ENCODE measurements at places on chromosomes 3 and 15.

- no peak for DNase-seq
Observed at GRCh38 chr15:74406992-74407705, 26.6 kb downstream of the SEMA7A start.

DNA sequence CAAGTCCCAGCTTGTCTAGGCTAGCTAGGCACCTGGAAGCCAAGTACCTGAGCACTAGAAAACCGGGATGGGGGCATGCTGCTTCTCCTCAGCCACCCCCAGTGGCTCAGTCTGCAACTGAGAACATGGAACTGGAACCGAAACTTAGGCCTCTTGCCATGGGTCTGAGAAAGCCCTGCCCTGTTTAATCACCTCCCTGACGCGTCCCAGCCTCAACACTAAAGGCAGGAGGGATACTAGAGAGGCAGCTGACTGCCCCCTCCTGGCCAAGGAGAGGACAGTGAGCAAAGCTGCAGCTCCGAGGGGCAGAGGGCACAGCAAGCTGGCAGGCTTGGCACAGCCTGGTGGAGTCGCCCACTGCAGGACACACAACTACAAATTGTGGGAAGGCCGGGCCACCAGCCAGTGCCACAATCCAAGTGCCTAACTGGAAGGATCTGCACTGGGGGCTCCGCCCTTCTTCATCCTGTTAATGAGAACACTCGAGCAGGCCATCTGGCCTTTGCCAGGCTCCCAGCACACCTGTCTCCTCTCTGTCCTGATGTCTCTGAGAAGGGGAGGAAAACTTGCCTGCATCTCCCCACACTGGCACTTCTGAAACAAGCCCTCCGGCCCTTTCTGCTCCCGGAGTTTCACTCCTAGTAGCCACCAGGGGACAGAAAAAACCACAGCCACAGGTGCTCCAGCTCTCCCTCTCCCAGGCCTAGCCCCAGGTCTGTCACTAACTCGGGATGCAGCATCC is 53.7 kb downstream of the BDH1 start:
- DNase-seq = peak; percentile 58

DNA sequence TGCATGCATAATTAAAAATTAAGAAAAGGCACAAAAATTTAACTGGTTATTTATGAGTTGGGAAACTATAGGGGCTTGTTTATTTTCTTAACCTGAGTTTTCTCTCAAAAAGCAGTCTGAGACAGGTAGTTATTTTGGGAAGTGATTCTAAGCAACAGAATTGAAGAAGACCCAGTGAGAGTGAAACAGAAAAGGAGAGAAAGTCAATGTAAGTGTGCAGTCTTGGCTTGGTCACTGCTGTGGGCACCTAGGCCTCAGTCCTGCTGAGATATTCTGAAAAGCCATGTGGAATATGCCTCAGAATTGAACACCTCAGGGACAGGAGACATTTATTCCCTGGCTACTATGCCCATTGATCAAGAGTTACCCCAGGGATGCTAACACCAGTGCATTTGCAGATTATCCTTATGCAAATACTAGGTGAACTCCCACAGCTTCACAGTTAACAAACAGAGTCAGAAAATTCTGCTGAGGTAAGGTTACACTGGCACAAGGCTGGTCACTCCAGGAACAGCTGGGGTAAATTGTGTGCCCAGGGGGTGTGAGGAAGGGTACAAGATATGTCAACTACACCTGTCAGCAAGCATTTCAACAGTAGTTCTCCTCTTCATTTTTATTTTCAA is 222.7 kb downstream of the EFHB start:
- no peak for DNase-seq

DNA sequence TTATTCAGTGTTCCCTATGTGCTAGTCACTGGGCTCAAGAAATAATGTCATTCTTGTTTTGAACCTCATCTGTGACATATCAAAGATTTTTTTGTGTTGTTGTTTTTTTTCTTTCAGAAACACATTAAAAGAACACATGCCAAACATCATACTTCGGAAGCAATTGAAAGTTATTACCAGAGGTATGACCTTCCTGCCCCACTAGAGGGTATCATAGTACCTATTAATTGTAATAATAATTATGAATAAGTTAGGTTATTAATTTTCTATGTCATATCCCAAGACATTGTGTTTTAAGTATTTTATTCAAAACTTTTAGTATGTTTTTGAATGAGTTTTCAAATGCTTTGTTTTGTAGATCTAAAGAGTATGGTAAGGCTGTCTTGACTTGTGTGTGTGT is 65.7 kb downstream of the CDIN1 start:
- DNase-seq = no peak

DNA sequence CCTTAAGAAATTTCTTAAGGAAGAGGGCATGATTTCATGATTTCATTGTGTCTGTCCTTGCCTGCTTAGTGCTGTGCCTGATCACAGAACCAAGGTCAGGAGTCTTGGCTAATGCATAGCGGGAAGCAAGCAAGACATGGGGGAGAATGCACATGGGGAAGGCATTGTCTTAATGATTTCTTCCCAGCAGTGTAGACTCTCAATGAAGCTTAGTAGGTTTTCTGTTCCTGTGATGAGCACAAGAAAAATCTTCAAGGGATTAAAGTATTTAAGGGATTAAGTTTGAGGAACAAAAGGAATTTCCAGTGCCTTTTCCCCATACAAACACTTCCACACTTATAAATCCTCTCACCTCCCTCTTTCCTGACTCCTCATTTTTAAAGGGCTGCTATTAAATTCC is 46.9 kb upstream of the SEMA6D start:
- no peak for DNase-seq

DNA sequence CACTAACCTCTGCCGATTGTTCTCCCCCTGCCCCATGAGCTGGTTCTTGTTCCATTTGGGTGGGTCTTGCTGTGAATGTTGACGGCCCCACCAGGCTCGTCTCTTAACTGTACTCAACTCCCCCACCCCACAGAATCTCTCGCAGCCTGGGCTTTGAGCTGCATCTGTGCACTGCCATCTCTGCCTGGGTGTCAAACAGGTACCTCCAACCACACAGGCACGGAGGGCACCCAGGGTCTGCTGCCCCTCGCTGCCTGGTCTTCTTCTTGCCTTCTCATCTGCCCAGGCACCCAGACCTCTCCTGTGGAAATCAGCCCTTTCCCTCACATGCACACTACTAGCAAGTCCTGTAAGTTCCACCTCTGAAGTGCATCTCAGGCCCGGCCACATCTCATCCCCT is 10.1 kb downstream of the TLR9 start:
- no peak for DNase-seq

- no peak for DNase-seq
Observed at GRCh38 chr3:59286791-59287531, 237.1 kb upstream of the CFAP20DC start.

DNA sequence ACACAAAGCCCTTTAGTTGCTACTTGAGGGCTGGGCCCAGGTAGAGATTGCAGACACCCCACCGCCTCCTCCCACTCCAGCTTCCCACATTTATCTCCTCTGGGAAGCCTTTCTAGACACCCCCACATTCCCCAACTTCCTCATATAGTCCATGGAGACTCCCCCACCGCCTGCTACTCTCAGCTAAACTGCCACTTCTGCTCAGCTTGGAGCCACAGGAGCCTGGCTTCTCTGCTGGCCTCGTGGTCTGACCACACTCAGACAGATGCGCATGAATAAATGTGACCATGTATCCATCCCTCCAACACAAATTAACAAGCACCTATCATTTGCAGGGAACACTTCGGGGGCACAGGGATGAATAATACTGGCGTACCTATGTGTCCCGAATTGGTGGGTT is 10.5 kb upstream of the ACSBG1 start:
- no peak for DNase-seq

All from putamen (tissue), 1 donor.